Lower leg skin (tissue), 4 donors: ENCODE measurements at places on chromosomes 1 and 21. TPM values are rescaled to one million over a fixed set of nuclear protein-coding genes. Genes with fewer than 3 reads are reported as not detected.

TLR5 gene
- total RNA-seq: 5.2 TPM

GRCh38 chr1:30679976-30680305 is 43.4 kb downstream of the MATN1 start:
- no peak for DNase-seq

GRCh38 chr1:22915231-22915630 is 57.4 kb downstream of the LACTBL1 start:
- no peak for DNase-seq

GFI1 gene
- total RNA-seq: 0.36 TPM
